HTR-8/SVneo (cell line): ENCODE measurements at places on chromosomes 2 and 18.

GRCh38 chr2:165440367-165440766 is 29.1 kb upstream of the CSRNP3 start:
- no peak for DNase-seq

DNA sequence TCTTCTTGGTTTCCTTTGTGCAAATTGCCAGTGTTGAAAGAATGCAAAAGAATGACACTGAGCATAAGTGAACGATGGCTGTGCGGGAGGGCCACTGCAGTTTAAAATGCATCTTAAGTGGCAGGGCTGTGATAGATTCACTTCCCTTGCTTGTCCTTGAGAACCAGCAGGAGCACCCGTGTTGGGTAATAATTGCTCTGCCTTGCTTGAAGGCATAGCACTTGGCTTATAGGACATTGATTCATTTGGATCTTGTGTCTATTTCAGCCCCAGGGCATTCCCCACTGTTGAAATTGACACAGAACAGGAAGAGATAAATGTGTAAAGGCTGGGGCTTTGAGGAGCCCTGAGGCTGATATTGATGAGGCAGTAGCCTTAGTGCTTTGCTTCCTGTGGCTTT is 1003.7 kb upstream of the GYPC start:
- no peak for DNase-seq

GRCh38 chr2:58594762-58595161 is 353.6 kb upstream of the FANCL start:
- DNase-seq, result no peak

GRCh38 chr18:27839141-27839540 is 337.8 kb downstream of the CDH2 start:
- DNase-seq, result no peak

GRCh38 chr2:241053576-241054251 is 48.4 kb downstream of the MTERF4 start:
- no peak for DNase-seq

DNA sequence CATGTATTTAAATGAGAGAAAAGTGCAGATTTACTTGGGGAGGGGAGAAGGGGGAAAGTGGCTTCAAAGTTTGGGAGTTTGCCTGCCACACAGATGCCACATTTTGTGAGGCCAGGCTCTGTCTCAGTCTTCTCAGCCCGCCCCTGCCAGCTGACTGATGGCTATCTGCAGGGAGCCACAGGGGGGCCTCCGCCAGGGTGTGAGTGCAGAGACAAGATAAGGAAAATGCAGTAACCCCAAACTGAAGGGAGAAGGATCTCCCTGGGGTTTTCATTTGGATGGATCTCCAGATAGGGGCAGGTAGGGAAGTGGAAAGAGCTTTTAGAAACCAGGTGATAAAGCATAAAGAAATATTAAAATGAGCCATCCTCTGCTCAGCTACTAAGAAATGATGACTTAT is 128.8 kb downstream of the ZNF521 start:
- no peak for DNase-seq

DNA sequence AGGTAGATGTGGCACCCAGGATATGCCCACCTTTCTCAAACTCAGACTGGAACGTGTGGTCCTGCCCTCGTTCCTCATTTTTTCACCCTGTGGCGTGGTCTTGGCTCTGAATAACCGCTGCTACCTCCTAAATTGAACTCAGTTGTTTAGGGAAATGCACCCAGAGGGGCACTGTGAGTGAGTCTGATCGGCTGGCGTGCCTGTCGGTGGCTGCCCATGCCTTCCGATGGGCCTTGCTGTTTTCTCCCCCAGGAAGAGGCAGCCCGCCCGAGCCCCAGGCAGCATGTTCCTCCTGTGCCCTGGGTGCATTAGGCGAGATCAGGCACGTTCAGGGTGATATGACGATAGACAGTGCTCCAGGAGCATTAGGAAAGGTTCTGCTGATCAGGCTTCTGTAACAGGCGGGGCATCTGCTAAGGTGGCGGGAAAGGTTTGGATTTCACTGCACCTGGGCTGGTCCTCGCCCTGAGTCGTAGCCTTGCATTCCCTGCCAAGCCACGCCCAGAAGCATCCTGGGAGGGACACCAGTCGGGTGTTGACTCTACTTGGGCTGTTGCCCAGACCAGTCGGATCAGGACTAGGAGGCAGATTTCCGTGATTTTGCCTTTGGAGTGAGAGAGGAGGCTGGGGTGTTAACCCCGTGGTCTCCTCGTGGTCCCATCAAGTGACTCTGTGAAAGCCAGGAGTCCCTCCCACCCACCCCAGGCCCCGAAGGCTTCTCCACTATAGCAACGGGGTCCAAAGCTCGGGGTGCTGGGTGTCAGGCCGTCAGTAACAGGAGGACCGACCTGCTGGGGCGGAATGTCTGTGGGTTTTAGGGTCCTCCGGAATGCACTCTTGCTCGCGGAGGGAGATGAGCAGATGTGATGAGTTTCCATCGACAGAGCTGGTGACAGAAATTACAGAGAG is 75.1 kb downstream of the SH3BP4 start:
- DNase-seq, result peak; percentile 45
